NCI-H2171 (cell line): ENCODE measurements at places on chromosomes 13 and 19.
A peak's percentile ranks its signal among the peaks of the same experiment; 100 is the strongest.

DNA sequence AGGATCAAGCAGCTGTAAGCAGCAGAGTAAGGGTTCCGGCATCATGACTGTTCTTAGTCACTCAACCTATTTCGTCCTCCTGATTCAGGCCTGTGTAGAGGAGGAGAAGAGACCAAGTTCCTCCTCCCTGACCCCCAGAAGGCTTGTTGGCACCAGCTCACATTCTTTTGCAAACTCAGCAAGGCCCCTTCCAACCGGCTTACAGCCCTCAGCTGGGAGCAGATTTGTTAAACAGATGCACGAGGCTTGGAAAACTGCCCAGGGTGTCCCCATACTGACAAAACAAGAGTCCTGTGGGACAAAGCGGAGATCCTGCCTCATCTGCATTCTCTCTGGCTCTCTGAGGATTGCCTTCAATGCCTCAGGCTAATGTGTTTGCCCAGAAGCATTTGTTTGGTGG is 113.2 kb upstream of the SOX21 start:
- DNase-seq = peak; percentile 55

GRCh38 chr19:16899566-16900075 is 10.8 kb downstream of the F2RL3 start:
- no peak for DNase-seq

- DNase-seq = no peak
These were observed 183.5 kb downstream of the UQCRFS1 start for GRCh38 chr19:29029268-29029958.

- no peak for DNase-seq
These were observed at the start of gene ARL11 for GRCh38 chr13:49627831-49628652. Gene ARL11, plus strand, starts transcription at chr13:49628507. Its CDS starts 1,941 bp downstream, at chr13:49630448.

- peak; percentile 74 for DNase-seq
These were observed 753.9 kb downstream of the OLFM4 start for GRCh38 chr13:53782488-53782961.
